ENCODE measurements at places on chromosomes 11 and 22.

GRCh38 chr22:46740910-46741780, 3.1 kb upstream of the CERK start:
- DNase-seq: no peak

- DNase-seq: no peak
Observed at GRCh38 chr22:47161631-47162030, 399.2 kb downstream of the TBC1D22A start.

- no peak for DNase-seq
Observed at GRCh38 chr22:48337957-48338792, 1489.5 kb downstream of the BRD1 start.

GRCh38 chr11:41795004-41795403, 335.6 kb upstream of the LRRC4C start:
- DNase-seq: no peak

DNA sequence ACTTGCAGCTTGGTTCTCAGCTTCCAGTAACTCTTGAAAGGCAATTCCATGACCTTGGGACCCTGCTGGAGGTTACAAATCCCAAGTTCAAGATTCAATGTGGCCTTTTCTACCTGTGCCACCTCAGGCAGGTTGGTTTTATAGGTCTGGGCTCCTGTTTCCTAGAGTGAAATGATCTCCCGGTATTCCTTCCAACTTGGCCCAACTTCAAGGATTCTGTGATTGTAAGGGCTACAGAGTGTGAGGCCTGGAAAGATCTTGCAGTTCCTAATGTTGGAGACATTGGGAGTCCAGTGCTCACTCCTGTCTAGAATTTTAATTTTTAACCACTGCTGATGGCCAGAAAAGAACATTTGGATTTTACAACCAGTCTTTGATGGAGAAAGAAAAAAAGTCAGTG, 91.6 kb downstream of the LDLRAD3 start:
- DNase-seq: no peak

DNA sequence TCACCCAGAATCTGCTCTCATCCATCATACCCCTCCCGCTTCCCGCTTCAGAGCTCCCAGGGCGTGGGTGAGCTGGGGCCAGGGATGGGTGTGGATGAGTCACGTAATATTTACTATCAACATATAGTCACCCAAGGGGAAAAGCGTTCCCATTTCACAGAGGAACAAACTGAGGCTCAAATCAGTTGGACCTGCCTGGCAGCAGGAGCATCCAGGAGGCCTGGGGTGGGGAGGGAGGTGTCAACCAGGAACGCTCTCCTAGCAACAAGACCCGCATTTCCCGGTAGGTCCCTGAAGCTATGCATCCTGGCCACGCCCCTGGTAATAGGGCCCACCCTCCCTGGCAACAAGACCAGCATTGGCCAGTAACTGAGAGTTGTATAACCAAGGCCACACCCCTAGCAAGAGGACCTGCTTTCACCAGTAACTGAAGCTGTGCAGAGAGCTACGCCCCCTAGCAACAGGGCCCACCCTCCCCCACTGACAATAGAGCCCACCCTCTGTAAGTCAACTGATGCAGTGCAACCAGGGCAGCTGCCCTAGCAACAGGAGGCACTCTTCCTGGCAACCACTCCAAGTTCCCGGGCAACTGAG, 32.7 kb upstream of the TXNRD2 start:
- no peak for DNase-seq

DNA sequence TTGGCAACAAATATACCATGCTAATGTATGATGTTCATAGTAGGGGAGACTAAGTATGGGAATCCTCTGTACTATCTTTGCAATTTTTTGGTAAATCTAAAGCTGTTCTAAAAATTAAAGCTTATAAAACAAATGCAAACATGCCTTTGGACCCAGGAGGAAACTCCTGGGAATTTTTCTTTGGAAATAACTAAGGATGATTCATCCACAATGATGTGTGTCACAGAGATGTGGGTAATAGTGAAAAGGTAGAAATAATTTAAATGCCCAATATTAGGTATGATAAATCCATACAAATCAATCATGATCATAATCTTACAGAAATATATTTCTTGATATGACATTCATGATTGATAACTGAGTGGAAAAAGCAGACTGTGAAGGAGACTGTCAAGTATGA, 135.8 kb downstream of the TRIM44 start:
- no peak for DNase-seq

DNA sequence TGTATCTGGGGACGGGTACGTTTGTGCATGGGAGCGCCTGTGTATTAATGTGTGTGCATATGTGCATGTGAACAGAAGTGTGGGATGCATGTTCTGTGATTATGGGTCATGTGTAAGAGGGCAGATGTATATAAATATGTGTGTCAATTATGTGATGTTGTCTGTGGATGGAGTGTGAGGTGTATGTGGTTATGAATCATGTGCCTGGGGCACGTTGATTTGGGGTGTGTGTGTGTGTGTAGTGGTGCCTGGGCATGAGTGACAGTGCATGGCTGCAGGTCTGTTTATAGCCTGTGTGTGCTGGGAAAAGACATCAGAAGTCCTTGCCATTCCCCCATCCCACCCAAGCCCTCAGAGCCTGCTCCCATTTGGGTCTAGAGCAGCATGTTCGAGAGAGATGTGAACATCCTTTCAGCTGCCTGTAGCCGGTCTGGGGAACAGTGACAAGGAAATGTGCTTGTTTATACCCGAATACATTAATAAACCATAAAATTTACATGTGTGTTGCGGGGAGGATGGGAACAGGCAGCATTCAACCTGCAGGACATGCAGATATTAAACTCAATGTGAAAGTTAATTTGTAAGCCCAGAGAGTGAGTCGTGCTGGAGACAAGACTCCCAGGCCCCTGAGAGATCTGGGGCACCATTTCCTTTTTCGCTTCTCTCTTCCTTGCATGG, 129.0 kb downstream of the NECTIN1 start:
- DNase-seq: no peak

DNA sequence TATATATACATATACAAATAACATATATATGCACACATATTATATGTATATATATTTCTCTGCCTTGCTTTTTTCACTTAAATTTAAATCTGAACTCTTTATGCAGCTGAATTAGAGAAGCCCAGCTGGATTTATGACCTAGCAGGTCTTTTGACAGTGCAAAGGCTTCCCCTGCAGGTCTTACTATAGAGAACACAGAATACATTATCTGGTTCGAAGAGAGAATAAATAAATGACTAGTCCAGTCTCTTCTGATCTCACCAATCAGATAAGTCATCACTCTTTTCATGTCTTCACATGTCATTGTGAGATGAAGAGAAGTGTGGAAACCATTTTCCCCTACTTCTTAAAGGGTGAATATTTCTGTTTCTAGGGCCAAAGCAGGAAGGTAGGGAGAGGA, 58.2 kb downstream of the OR10A6 start:
- DNase-seq: no peak

- DNase-seq: no peak
Observed at GRCh38 chr11:21137803-21138202, 468.4 kb downstream of the NELL1 start.

DNA sequence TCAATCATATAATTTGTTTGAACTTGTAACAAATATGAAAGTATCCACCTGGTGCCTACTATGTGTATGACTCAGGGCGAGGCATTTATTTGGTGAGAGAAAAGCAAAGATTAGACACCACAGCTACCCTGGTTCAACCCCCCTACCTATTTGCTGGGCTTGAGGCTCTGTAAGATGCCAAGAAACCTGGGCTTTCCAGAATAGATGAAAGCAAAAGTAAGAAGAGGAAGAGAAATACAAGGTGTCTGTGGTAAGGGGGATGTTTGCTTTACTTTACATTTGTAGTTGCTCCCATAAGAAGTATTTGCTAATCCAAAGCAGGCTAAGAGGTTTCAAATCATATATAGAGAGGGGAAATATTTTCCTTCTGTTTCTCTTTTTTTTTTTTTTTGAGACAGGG, 61.7 kb downstream of the DDI1 start:
- no peak for DNase-seq

DNA sequence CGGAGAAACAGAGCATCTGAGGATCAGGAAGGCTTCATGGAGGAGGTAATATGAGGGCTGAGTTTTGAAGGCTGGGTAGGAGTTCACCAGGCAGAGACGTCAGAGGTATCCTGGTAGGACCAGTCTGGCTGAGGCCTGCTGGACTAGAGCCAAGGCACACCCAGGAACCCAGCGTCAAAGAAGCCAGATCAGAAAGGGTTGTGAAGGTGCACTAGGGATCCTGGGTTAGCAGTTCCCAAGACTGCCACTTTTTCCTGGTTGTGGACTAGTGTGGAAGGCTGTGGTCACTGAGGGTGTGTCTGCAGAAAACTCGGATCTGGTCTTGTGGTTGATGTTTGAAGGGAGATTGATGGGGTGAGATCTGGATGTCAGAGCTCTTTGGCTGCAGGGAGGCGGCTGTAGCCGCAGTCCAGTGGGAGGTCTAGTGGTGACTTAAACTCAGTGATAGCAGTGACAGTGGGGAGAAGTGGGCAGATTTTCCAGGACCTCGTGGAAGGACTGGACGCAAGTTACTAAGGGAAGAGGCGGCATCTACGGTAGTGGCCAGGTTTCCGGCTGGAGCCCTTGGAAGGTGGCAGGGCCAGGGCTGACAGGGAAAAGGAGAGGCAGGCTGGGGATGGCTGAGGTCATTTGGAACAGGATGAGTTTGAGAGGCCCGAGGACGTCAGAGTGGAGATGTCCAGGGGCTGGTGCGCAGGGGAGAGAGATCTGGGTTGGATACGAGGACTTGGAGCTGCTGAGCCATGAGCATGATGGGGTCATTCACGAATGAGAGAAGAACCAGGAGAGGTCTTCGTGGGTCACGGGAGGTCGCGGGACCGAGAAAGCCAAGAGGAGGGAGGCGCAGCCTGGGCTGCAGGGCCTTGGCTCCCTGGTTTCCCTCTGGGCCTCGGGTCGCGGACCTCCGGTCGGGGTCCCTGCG, 10.9 kb downstream of the RELA start:
- no peak for DNase-seq

- DNase-seq: no peak
Observed at GRCh38 chr11:123011510-123011909, 29.9 kb upstream of the BSX start.
